Caudate nucleus (tissue), 63 donors: ENCODE measurements at places on chromosomes 7 and 10.

GRCh38 chr7:110786328-110786965, 304.5 kb upstream of the LRRN3 start:
- DNase-seq: no peak

- DNase-seq: no peak
Observed at GRCh38 chr10:118238573-118239235, 103.4 kb downstream of the FAM204A start.

GRCh38 chr10:80614576-80615416, 77.1 kb downstream of the SH2D4B start:
- no peak for DNase-seq

DNA sequence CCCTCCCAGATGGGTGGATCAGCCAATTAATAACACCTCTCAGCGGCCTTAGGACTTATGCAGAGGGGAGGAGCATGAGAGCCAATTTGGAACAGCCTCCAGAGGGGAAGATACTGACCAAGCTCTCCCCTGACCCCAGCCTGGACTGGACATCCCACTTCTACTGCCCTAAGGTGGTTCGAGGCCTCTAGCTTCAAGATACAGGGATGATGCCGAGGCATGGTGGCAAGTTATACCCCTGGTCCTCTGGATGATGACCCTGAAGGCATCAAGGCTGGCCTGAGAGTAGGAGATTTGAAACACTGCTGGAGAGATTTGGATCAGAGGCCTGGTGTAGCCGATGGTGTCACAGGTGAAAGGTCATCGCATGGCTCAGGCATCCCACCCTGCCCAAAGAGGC, 3.2 kb downstream of the CDH23 start:
- no peak for DNase-seq

DNA sequence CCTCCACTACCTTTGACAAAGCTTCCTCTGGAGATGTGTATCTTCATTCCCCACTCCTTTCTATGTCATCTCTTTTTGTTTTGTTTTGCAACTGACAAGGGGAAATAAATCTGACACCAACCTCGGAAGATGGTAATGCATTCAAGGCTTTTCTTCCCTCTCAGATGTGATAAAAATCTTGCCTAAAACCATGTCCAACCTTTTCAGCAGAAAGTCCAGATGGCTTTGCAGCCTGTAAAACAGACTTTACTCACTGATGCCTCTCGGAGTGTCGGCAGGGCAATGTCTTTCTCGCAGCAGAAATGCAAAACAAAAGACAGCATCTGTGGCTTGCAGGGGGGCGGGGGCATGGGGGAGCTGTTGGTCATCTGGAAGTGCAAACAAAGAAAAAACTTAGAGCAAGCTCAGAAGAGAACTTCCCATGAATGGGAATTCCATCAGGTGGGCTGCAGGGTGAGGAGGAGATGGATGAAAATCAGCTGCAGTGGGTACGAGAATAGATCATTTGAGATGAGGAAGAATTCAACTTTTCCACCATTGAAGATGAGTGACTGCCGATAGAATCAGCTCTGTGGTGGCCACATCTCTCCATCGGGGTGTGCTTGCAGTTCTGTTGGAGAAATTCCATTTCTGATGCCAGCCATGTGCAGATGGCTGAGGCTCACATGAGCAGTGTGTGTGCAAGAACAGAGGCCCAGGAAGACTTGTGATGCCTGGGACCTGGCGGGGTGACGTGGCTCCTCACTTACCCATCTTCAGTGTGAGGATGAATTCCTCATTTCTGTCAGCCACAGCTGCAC, 237.7 kb downstream of the WDR37 start:
- DNase-seq: no peak

GRCh38 chr7:18013936-18014335, 13.7 kb downstream of the PRPS1L1 start:
- no peak for DNase-seq

DNA sequence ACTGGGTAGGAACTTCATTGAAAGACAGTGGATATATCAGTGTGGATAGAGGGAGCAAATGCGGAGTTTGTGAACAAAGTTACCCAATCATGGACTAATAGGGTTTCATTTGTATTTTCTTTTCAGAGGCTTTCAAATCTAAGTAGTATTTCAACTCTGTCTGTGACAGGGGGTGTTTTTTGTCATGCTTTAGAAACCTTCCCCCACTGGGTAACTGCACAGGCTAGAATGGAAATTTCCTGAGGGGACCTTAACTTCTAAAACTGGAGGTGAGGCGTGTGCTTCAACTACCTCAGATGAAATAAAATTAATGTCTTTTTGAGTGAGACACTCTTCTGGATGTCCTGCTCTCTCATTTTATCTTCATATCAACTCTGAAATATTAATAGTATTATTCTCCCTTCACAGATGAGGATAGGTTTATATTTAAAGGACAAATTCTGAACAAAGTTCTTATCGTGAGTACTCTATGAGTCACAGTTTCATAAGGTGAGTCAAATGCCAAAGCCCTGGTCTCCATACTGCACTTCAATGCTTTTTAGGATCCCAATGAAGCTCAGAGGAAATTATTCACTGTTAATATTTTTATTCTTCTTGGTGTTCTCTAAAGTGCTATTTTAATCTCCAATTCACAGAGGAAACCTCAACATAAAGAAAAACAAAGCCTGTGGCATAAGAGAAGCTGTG, 770.6 kb downstream of the CCSER2 start:
- no peak for DNase-seq

DNA sequence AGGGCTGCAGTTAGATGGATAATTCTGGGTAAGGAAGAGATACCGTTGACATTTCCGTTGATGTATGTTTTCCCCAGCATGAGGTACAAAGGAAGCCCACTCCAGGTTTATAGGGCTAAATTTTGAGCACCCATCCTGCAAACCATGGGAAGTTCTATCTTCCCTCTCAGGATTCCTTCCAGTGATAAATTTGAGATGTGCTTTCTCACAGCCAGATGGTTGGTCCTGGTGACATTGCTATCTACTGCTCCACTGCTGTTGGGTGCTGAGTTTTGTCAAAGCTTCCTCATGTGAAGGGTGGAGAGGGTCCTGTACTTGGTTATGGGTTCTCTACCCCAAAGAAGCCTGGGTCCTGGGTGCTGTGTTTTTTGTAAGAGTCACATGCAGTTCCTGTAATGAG, 57.4 kb downstream of the CXCL12 start:
- DNase-seq: no peak

DNA sequence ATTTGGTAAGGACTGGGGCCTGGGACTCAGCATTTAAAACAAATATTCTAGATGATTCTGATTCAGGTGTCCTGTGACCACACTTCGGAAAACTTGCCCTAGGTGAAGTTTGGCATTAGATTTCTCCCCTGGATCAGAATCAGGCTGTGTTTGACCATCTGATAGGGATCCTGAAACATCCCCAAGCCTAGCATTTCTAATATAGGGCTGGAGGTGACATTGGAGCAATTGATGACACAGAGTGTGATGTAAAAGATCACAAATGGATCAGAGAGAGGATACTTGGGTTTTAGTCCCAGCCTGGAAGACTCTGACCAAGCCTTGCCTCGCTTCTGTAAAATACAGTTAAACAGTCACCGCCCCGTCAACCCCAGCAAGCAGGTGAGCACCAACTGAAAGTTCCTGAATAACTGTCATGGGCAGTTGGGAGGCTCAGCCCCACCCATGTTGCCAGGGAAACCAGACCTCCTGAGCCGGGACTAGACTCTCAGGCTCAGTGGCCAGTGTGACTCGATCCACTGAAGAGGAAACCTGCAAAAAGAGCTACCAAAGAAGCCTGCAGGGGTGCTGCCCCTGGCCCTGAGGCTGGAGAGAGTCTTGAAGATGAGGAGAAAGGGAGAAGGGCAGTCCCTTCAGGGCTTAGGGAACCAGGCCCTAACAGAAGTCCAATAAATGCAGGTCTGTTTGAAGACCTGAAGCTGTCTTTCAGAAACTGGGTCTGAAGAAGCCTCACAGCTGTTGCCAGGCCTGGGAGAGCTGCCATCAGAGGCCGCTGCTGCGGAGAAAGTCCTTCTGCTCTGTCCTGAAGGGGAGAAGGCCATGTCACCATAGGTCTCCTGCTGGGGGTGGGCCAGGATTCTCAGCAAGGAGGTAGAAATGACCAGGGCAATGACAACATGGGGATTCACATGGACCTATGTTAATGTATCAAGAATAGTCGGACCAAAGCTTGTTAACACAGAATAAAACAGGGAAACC, 126.1 kb upstream of the KCNMA1 start:
- DNase-seq: no peak

- DNase-seq: no peak
Observed at GRCh38 chr7:145584401-145584800, 532.2 kb upstream of the CNTNAP2 start.

- DNase-seq: no peak
Observed at GRCh38 chr10:80523773-80524172, 13.9 kb upstream of the SH2D4B start.

DNA sequence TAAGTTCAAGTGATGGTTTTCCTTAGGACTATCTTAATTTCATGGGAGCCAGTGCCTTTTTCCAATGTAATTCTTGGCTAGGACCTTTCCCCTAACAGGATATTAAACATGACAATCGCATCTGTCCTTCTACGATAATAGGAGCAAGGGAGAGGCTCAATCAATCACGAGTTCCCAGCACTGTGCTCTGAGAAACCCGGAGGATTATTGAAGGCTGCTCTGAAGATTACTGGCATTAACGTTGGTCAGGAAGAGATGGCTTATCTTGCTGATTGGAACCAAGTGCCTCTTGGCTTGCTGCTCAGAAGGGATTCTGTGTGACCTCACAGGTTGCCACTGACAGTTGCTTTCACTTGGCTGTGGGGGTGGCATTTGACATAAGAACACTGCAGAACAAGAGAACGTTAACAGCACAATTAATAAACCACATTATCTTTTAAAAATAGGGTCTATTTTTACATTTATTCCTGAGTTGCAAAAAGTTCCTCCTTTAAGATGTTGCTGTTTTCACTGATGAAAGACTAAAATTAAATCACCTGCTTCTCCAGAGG, 252.1 kb upstream of the TAC1 start:
- no peak for DNase-seq

- no peak for DNase-seq
Observed at GRCh38 chr7:81768951-81769778, 682 bp downstream of the HGF start.

GRCh38 chr10:15210521-15210920, 42.0 kb upstream of the NMT2 start:
- no peak for DNase-seq

DNA sequence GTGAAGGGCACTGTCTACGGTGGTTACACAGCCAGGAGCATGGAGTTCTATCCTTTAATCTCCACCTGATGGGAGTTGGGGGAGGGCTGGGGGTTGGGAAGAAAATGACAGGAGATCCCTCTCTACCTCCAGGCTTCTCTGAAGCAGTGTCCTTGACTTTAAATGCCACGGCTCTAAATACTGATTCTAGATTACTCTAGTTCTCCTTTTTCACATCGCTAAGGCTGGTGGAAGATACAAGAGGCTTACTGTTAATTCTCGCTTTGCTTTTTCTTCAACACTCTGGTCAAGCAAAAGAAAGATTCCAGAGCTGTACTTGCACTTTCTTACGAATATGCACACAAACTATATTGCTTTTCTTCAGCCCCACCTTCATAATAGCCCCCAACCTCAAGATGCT, 30.5 kb downstream of the ARL3 start:
- DNase-seq: no peak

DNA sequence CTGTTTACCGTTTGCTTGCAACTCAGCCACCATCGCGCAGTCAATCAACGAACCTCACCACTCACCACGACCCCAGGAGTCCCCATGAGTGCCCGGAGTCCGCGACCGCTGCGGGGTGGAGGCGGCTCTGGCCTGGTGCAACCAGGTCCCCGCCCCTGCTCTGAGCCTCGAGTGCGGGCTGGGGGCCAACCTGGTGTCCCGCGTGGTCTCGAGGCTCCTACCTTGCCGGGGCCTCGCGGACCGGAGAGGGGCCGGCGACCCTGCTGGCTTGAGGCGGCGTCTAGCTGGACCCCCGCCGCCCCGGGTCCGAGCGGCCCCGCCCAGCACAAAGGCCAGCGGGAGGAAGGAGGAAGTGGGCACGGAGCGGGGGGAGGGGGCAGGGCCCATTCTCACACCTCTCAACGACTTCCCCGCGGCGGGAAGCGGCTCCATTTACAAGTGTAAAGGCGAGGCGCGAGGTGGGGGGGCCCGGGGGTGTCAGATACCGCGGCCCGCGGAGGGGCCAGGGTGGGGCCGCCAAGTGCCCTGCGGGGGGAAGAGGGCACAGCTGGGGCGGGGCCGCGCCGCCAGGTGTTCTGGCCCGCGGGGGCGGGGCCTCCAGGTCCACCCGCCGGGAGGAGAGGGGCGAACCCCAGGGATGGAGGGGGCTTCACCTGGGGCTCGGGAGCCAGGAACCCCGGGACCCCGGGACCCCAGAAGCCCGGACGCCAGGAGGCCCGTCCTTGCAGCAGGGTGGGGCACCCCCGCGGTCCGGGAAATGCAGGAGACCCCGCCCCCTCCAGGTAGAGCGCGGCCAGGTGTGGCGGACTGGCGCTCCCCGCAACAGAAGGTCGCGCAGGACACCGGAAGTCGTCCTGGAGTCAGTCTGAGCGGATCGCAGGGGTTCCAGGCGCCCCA, 8.6 kb downstream of the CTBP2 start:
- DNase-seq: no peak

GRCh38 chr7:91520645-91521044, 256.4 kb downstream of the FZD1 start:
- no peak for DNase-seq

GRCh38 chr10:66951896-66952295, 26.1 kb downstream of the LRRTM3 start:
- DNase-seq: no peak

DNA sequence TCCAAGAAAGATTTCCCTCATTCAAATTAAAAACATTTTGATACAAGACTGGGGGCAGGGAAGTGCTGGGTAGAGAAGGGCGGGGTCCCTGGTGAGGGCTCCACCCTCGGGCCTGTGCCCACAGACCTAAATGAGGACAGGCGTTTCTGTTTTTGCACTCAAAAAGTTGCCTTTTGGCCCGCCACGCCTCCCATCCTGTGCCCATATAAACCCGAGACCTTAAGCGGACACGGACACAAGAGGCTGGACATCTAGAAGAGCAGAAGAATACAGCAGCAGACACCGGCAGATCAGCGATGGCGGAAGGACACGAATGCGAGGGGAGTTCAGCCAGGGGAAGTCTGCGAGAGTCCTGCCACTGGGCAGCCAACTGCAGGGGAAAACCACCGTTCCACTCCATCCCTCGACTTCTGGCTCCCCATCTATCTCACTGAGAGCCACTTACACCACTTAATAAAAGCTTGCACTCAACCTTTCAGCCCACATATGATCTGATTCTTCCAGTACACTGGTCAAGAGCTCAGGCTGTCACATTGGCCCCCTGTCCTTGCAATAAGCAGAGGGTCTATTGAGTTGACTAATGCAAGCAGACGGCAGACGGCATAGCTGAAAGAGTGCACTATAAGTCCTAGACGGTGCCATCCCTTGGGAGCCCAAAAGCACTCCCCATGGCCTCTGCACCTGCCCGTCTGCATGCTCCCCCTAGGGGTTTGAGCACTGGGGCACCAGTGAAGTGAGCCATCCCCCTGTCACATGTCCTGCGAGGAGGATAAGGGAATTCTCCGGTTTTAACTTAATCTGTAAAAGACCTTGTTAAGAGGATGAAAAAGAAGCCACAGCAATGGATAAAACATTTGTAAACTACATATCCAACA, 181.8 kb upstream of the PRSS1 start:
- DNase-seq: no peak
